ENCODE measurements at places on chromosomes 3 and 15.

DNA sequence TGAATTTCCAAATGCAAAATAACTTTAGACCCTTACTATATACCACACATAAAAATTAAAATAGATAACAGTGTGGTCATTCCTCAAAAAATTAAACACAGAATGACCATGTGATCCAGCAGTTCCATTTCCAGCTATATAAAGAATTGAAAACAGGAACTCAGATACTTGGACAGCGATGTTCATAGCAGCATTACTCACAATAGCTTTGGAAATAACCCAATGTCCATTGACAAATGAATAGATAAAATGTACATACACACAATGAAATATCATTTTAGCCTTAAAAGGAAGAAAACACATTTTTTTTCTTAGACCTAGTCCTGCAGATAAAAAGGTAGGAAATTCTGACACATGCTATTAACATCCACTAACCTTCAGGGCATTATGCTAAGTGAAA lies 26.7 kb downstream of the RAD51 start:
- no peaks in the 10 kb centered on the region for H3K27me3 ChIP-seq
- no peak overlapping the region for H3K27ac ChIP-seq
- no peaks in the 10 kb centered on the region for H3K36me3 ChIP-seq
- no peak for DNase-seq
- H3K4me3 ChIP-seq = no peak overlapping the region
- no peaks in the 10 kb centered on the region for H3K4me1 ChIP-seq

DNA sequence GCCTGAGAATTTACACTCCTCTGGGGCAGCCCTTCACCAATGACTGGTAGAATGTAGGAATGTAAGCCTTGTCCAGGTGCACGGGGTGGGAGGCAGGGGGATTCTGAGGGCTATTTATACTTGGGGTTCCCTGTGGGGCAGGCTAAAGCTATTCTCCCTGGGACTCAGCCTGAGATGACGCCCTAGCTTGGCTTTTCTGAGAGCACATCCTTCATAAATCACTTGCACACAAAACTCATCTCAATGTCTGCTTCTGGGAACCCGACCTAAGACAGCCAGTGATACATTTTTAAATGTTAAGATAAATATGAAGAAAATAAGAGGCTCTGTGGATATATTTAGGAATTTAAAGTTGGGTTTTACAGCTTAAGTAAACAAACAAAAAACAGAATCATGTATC lies 16.6 kb downstream of the TMEM158 start:
- H3K27ac ChIP-seq = no peak overlapping the region
- DNase-seq = no peak
- no peak overlapping the region for H3K4me3 ChIP-seq
- H3K27me3 ChIP-seq = peaks cover 23% of the 10 kb centered on the region

GRCh38 chr3:14329116-14329830 lies 73.1 kb upstream of the SLC6A6 start:
- no peak for DNase-seq
- no peaks in the 10 kb centered on the region for H3K4me1 ChIP-seq
- H3K4me3 ChIP-seq = no peak overlapping the region
- H3K36me3 ChIP-seq = peaks cover 2% of the 10 kb centered on the region
- no peak overlapping the region for H3K27ac ChIP-seq

- H3K27ac ChIP-seq = peak overlapping the region; percentile 19
- no peaks in the 10 kb centered on the region for H3K36me3 ChIP-seq
- no peak overlapping the region for H3K4me3 ChIP-seq
- peaks cover 4% of the 10 kb centered on the region for H3K4me1 ChIP-seq
- DNase-seq = no peak
Observed at GRCh38 chr3:132545471-132545870, 51.6 kb upstream of the ACKR4 start.

DNA sequence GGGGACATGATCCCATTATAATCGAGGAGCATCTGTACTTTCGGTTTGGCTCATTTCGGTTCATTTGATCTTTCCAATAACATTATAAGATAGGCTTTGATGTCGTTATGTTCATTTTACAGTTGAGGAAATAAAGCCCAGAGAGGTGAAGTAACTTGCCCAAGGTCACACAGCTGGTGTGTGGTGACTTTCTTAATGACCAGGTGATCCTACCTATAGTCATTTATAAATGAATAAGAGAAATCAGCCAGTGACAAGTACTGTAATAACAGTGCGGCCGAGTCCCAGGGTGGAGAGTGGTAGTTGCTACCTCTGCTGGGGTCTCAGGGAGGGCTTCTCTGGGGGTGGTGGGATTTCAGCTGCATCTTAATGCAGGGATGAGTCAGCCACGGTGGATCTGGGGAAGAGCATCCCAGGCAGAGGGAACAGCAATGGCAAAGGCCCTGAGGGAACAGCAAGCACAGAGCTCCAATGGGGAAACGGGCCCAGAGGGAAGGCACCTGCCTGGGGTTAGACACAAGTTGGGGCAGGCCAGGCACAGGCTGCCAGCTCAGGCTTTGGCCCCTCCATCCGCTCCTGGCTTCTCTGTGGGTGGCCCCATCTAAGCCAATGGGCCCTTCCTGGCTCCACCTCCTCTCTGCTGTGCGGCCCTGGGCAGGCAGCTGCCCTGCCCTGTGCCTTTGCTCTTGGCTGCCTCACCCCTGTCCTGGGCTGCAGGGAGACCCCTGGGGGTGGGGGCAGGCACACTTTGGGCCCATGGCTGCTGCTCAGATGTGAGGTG lies 1.1 kb upstream of the FBLN2 start:
- peaks cover 14% of the 10 kb centered on the region for H3K36me3 ChIP-seq
- H3K27ac ChIP-seq = no peak overlapping the region
- peaks cover 23% of the 10 kb centered on the region for H3K4me1 ChIP-seq
- peak overlapping the region; percentile 76 for H3K4me3 ChIP-seq
- peaks cover 60% of the 10 kb centered on the region for H3K27me3 ChIP-seq
- DNase-seq = no peak

GRCh38 chr15:48654801-48655200 lies 9.3 kb upstream of the FBN1 start:
- no peaks in the 10 kb centered on the region for H3K36me3 ChIP-seq
- no peak overlapping the region for H3K27ac ChIP-seq
- H3K27me3 ChIP-seq = peaks cover 16% of the 10 kb centered on the region
- no peak for DNase-seq
- no peak overlapping the region for H3K4me3 ChIP-seq

DNA sequence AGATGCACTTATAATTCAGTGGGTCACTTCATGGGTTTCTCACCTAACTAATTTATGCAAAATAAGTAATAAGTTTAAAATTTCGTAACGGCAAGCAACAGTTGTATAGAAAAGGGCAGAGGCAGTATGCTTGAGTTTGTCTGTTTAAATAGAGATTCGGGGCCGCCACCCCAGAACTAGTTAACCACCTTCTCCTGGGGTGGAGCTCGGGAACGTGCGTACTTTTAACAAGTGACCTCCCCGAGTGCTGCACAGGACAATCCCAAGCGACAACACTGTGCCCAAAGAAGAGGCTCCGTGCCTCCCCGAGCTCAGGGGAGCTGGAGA lies 439 bp downstream of the SSR3 start:
- peaks cover 39% of the 10 kb centered on the region for H3K4me1 ChIP-seq

DNA sequence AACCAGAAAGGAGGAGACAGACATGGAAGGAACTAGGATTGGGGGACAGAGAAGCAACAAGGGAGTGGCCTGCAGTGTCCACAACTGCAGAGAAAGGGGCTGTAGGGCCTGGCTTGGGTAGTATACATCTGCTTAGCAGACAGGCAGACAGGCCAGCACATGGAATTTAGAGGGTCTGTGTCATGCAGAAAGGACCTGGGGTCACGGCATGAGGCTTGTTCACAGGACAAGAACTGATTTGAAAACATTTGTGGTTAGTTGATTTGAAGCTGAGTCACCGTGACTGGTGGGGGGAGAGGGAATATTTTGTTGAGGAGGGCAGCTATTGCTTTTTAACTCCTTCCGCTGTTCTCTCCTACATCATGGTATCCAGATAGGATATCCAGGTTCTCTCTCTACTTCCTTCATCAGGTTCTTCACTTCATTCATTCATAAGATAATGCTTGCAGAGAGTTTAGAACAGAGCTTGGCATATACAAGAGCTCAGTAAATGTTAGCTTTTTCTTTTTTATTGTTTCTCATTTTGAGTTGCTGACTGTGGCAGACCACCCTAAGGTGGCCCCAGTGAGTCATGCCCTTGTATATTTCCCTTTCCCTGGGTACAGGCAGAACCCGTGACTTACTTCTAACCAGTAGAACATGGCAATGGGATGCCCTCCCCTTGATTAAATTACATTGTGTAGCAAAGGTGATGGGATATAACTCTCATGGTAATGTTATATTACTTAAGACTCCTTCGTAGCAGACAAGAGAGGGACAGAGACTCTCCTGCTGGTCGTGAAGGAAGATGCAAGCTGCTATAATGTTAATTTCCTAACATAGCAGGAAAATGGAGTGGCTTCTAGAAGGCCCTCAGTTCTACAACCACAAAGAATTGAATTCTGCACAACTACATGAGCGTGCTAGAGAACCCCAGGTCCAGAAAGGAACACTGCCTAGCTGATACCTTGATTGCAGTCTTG lies 95.0 kb upstream of the NMNAT3 start:
- H3K27ac ChIP-seq = no peak overlapping the region
- no peaks in the 10 kb centered on the region for H3K27me3 ChIP-seq
- H3K36me3 ChIP-seq = no peaks in the 10 kb centered on the region
- no peaks in the 10 kb centered on the region for H3K4me1 ChIP-seq
- DNase-seq = no peak

GRCh38 chr15:41969851-41970431 lies 2.4 kb downstream of the EHD4 start:
- H3K4me1 ChIP-seq = peaks cover 53% of the 10 kb centered on the region
- peak overlapping the region; percentile 90 for H3K4me3 ChIP-seq
- no peak for DNase-seq
- H3K27ac ChIP-seq = peak overlapping the region; percentile 97
- H3K36me3 ChIP-seq = peaks cover 5% of the 10 kb centered on the region
- peaks cover 13% of the 10 kb centered on the region for H3K27me3 ChIP-seq

DNA sequence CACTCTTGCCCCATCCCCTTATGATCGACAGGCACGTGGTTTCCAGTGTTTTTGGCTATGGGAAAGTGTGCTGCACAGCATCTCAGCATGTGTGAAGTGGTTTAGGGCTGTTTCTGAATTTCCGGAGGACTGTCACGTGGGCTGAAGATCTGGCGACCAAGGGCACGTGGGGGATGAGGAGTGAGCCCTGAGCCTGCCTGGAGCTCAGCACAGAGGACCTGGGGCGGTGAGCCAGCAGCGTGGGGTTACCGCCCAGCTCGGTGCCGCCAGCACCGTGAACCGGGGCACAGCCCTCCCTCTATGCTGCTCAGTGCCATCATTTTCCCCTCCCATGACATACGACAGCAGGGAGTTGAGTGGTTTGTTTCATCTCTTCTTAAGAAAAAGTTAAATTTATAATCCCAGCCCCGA lies 150.2 kb downstream of the DNAJB8 start:
- H3K4me1 ChIP-seq = peaks cover 34% of the 10 kb centered on the region
- no peaks in the 10 kb centered on the region for H3K27me3 ChIP-seq
- peak overlapping the region; percentile 85 for H3K4me3 ChIP-seq
- H3K36me3 ChIP-seq = no peaks in the 10 kb centered on the region
- peak overlapping the region; percentile 90 for H3K27ac ChIP-seq
- peak; percentile 46 for DNase-seq

DNA sequence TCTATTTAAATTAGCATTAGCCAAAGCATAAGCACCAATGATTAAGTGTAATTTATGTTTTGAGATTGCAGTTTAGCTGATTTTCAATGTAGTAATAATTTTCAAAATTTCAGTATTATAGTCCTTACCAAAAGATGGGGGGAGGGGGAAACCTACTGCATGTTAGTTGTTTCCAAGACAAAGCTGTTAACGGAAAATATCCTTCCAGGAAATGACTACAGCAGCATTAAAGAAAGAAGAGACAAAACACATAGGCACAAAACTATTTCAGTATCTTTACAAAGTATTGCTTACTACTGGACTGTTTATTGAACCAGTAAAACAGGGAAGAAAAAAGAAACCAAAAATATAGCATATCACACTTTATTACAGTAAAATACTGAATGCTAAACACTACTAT lies 10.5 kb downstream of the BNIP2 start:
- DNase-seq = no peak
- peaks cover 2% of the 10 kb centered on the region for H3K36me3 ChIP-seq
- H3K27me3 ChIP-seq = no peaks in the 10 kb centered on the region

- no peak overlapping the region for H3K27ac ChIP-seq
- no peak for DNase-seq
- peaks cover 6% of the 10 kb centered on the region for H3K4me1 ChIP-seq
- peaks cover 45% of the 10 kb centered on the region for H3K27me3 ChIP-seq
- peaks cover 8% of the 10 kb centered on the region for H3K36me3 ChIP-seq
- H3K4me3 ChIP-seq = no peak overlapping the region
Observed at GRCh38 chr3:14522129-14522691, 17.9 kb downstream of the GRIP2 start.

DNA sequence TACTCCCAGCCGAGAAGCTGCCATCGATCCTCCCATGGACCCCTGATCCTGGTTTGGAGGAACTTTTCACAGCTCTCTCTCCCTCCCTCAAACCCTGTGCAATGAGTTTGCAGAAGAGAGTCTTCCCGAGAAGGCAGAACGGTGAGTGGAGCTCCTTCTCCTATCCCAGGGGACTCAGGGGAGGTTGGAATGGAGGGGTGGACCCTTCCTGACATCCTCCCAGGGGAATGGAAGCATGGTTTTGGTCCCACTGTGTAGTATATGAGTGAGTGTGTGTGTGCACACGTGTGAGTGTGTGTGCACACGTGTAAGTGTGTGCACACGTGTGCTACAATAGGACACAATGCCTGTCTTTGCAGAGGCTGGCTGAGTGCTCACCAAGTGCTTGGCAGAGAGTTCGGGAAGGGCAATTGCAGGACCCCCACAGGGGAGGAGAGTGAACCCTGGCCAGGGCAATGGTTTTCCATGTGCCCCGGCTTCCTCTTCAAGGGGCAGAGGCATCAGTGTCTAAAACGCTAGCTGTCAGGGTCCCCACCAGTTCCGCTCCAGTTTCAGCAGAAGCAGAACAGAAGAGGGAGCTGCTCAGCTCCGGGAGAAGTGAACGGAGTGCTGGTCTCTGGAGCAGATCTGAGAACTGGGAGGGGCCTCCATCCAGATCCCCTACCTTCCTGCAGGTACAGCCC lies 13.8 kb upstream of the IL16 start:
- H3K4me3 ChIP-seq = no peak overlapping the region
- peaks cover 77% of the 10 kb centered on the region for H3K27me3 ChIP-seq
- peaks cover 9% of the 10 kb centered on the region for H3K4me1 ChIP-seq
- H3K36me3 ChIP-seq = no peaks in the 10 kb centered on the region
- DNase-seq = no peak

All from T-helper 17 cell (primary cell).